HFF-Myc (cell line): ENCODE measurements at places on chromosomes 3 and 15.
A peak's percentile ranks its signal among the peaks of the same experiment; 100 is the strongest.

- no peak for DNase-seq
Measured at GRCh38 chr3:34212656-34213055, 414.2 kb downstream of the PDCD6IP start.

DNA sequence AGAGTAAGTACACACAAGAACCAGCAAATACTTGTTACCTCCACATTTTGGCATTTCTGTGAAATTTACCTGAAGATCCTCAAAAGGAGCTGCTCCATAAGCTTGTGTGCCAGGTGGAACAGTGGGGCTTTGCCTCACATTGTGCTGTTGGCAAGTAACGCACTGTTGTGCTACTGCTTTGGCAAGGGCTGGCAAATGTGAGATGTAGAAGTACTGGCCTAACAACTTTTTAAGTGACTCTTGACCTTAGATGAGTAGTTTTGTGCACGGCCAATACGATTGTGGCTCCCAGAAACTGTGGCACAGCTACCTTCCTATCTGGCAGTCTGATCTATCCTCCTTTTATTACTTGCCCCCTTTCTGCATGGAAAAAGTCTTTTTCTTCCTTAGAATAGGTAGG lies 337.0 kb downstream of the KCNH8 start:
- DNase-seq: no peak

- DNase-seq: no peak
Measured at GRCh38 chr3:154898916-154899315, 181.2 kb upstream of the MME start.

DNA sequence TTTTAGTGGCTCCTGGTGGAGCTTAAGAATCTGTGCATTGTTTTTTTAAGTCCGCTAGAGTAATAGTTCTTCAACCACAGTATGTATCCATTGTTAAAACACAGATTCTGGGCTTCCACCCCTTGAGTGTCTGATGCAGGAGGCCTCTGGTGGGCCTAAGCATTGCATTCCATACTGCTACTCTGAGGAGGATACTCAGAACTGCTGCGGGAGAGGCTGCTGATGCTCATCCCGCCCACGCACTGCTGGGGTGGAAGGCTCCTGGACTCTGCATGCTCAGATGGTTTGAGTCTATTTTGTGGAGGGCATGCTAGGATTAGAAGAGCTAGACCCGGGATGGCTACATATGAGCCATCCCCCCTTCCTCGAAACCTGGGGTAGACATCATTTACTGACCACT lies 74.4 kb downstream of the THSD4 start:
- DNase-seq: no peak

- no peak for DNase-seq
Measured at GRCh38 chr3:115148142-115148790, 1.2 kb upstream of the ZBTB20 start.

DNA sequence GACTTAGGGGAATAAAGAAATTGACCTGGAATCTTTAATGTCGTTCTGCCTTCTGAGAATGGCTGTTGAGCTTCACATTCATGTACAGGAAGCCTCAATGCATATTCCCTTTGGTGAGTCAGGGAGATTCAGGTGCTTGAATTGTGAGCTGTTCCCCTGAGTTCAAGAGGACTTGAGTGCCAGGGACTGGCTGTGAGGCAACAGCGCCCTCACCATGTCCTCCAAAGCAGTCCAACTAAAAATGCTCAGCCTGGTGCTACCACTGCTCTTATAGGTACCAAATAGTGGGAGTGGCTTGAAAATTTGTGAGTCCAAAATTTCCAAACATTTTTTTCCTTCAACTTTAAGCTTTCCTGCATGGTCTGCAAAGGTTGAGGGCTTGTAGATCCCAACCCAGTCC lies 54.1 kb downstream of the LEO1 start:
- DNase-seq: no peak

GRCh38 chr15:90286678-90287077 lies 21.2 kb downstream of the NGRN start:
- DNase-seq: no peak

DNA sequence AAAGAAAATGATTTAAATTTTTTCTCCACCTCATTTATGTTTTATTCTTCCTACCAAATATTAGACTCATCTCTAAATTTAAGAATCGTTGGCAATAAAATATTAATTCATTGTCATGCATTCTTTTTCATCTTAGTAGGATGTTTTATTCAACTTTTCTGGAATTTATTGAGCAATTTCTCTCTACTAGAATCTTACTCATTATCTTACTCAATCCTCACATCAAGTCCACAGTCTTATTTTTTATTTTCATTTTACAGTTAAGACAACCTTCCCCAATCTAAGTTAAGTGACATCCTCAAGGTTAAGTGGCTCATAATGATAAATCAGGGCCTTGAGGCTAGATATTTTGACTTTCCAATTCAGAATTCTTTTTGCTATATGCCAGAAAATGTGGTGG lies 15.9 kb upstream of the ALDH1A2 start:
- no peak for DNase-seq

GRCh38 chr15:89444241-89445225 lies 51.9 kb downstream of the RHCG start:
- no peak for DNase-seq

- DNase-seq: no peak
Measured at GRCh38 chr15:28101201-28101600, 2.1 kb upstream of the OCA2 start.

DNA sequence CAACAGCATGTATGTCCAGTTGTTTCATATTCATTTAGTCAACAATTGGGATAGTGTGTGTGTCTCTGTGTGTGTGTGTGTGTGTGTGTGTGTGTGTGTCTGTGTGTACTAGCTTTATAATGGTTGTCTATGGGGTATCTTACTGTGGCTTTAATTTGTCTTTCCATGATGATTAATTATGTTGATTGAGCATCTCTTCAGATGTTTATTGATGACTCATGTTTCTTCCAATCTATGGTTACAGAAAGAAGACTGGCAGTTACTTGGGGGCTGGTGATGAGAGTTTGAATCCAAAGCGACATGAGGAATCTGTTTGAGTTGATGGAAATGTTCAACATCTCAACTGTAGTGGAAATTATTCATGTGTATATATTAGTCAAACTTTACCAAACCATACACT lies 440.1 kb downstream of the ZNF385D start:
- no peak for DNase-seq

DNA sequence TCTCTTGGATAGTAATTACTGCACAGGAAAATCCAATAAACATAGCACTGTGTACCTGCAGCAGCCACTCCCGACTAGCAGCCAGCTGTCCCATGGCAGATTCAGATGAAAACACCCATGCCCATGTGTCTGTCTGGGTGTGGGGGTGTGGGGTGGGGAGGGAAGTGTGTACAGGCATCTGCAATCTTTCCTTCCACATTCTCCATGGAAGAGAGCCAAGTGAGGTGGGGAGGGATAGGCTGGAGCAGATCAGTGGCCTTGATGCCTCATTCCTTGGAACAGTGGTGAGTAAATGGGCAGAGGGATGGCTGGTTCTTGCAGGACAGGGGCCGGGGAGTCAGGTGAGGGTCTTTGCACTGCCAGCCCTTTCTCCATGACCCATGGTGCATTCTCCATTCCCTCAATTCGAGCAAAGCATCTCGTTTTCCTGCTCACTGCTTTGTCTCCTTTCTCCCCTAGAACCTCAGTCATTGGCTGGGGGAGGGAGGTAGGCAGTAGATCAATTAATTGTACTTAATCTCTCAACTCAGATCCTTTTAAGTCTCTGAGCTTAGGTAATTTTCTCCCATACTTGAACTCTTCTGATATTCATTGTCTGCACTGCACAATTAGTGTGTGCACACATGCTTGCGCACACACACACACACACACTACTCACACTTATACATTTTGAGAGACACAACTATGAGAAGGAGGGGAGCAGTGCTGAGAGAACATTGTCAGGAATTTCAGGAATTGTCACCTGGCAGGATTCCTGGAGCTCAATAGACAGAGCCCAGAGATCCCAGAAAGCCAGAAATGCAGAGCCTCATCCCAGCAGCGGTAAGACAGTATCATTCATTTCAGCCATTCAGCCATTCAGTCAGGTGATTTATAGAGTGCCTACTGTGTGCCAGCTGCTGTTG lies 31.9 kb downstream of the PDIA5 start:
- no peak for DNase-seq

- no peak for DNase-seq
Measured at GRCh38 chr3:97827741-97828471, 6.1 kb downstream of the CRYBG3 start.

GRCh38 chr15:74891469-74891868 lies 1.6 kb downstream of the MPI start:
- no peak for DNase-seq

DNA sequence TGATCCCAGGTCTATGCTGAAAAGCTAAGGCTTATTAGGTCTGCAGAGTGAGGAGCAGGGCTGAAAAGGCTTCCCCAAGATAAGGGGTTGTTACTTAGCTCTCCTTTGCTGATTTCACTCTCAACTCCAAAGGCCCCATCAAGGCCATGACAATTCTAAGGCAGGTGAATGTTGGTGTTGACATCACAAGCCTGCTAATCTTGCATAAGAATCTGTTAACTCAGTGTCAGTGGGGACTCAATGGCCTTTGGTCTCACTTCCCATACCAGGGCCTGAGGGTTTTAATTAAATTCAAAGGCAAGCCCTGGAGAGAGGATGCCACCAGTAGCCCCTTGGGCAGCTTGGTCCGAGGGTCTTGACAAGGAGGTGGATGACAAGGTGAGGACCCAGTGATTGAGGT lies 9.4 kb upstream of the ALAS1 start:
- no peak for DNase-seq

GRCh38 chr3:128052595-128053351 lies 536 bp downstream of the SEC61A1 start:
- DNase-seq: no peak

DNA sequence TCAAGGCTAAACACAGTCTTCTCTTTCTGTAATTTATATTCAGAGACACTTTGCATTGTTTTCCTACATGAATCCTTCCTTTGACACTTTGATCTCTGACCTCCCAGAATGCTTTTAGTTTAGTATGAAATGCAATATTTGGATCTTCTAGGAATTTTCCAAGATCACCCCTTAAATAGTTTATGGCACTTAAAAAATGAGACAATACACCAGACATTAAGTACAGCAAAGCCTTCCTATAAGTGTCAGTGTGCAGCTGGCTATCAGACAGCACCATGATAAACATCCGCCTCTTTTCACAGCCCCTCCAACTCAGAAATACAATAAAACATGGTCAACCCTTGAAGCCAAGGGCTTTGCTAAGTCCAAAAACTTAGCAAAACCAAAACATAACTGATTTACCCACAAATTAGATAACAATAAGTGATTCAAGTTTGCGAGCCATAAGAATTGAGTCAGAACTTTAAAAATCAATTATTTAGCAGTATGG lies 304.4 kb upstream of the LRRFIP2 start:
- DNase-seq: no peak

- no peak for DNase-seq
Measured at GRCh38 chr15:72934921-72935320, 117.3 kb upstream of the NEO1 start.

- no peak for DNase-seq
Measured at GRCh38 chr3:120928991-120929390, 21.0 kb downstream of the STXBP5L start.

GRCh38 chr3:76500746-76501275 lies 539.1 kb upstream of the ROBO2 start:
- no peak for DNase-seq

- peak; percentile 79 for DNase-seq
Measured at GRCh38 chr3:125585595-125586223, 9.6 kb downstream of the OSBPL11 start.

DNA sequence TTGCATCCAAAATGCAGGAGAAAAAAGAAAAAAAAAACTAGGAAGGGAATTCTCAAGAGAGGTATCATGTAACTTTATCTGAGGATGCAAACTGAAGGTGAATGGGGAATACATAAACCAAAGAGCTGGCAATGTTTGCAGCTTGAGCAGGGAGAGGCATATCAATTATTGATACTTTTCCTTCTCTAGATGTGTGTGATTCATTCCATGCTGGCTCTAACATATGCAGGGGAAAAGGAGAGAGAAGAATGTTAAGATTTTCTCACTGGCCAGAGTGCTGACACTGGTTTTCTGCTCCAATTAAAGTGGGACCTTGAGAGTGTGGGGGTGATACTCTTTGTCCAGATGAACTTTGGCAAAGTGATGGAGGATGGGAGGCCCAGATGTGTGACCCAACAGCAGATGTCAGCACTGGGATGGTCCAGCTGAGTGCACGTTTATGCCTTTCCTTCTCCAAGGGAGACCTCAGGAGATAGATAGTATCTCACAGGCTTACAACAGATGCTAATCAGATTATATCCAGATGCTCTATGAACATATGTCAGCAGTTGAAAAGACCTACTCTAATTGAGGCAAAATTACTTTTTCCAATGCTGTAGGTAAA lies 50.0 kb upstream of the PSMD6 start:
- peak; percentile 88 for DNase-seq

GRCh38 chr3:111980716-111981456 lies 2.1 kb downstream of the ABHD10 start:
- DNase-seq: no peak

DNA sequence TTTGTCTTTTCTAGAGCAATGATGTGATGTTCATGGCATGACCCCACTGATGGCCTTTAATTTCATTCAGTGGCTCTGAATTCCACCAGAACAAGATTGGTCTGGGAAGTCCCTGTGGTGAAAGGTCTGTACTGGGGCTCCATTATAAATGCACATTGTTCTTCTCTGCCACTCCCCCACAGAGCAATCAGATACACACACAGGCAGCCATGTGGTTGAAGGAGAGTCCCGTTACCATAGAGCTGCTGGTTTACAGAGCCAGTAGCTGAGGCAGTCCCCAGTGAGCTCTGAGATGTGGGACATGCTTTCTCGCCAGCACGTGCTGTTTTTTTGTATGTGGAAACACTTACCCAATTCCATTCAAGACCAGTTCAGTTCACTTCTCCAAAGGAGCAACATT lies 172.7 kb upstream of the TRIM42 start:
- no peak for DNase-seq

GRCh38 chr3:107598926-107599771 lies 76.4 kb downstream of the BBX start:
- no peak for DNase-seq
